Epithelial cell of prostate (primary cell): ENCODE measurements at places on chromosomes 5 and 9.

- no peak for DNase-seq
These were observed 2.1 kb upstream of the CFAP90 start for GRCh38 chr5:7852988-7853387.

DNA sequence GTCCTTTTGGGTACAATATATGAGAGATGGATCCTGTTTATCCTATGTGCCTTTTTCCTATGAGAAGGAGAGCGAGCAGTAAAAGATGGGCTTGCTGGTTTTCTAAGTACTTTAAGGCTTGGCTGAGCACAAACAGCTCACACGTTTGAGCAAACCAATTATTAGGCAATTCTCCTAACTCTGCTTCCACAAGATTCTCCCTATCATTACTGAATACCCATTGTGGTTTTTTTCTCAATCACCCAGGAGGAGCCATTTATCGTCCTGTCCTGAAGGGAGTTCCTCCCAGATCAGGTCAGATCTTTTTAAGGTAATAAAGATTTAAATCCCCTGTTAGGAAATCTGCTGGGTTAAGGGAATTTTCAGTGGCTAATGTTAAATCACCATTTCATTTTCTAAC, 19.4 kb upstream of the C1QTNF3 start:
- DNase-seq, result no peak

DNA sequence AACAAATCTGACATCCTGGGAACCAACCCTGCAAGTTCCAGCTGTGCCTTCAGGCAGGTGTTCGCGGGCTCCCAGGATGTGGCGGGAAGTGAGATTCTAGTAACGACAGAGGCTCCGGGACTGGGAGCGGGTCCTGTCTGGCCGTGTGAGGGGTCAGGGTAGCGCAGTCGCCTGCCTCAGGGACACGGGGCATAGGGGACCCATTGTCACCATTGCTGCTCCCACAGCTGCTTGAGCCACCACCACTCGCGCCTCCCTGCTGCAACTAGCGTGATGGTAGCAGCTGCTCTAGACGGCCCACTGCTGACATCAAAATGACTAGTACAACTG, 468.5 kb downstream of the CDH9 start:
- no peak for DNase-seq

DNA sequence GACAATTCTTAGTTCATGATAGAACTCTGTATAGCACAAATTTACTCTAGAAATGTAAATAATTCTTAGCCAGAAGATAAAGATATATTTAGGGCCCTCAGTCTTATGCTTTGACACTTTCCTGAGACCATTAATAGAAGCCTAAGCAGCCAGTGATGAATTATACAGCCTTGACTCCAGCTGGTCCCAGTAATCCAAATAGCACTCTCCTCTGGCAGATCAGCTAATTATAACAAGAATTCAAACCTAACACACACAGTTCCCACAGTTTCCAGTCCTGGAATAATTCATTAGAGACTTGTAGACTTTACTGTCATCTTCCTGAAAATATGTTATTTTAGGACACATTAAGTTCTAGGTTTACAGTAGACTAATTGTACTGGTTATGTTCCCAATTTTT, 50.4 kb downstream of the SHOC1 start:
- DNase-seq, result no peak

GRCh38 chr5:159198063-159199036, 11.0 kb downstream of the RNF145 start:
- DNase-seq, result no peak

GRCh38 chr9:137777761-137778160, 99.8 kb upstream of the CACNA1B start:
- no peak for DNase-seq

- DNase-seq, result no peak
These were observed 12.3 kb downstream of the PRR7 start for GRCh38 chr5:177458912-177459350.

- no peak for DNase-seq
These were observed 58.6 kb downstream of the ITGA1 start for GRCh38 chr5:52846182-52846842.

- DNase-seq, result no peak
These were observed 20.0 kb downstream of the GPBP1 start for GRCh38 chr5:57193757-57194413.

- no peak for DNase-seq
These were observed 309.4 kb downstream of the KDM4C start for GRCh38 chr9:7067169-7067568.

GRCh38 chr5:72006361-72006760, 100.9 kb upstream of the MAP1B start:
- no peak for DNase-seq

DNA sequence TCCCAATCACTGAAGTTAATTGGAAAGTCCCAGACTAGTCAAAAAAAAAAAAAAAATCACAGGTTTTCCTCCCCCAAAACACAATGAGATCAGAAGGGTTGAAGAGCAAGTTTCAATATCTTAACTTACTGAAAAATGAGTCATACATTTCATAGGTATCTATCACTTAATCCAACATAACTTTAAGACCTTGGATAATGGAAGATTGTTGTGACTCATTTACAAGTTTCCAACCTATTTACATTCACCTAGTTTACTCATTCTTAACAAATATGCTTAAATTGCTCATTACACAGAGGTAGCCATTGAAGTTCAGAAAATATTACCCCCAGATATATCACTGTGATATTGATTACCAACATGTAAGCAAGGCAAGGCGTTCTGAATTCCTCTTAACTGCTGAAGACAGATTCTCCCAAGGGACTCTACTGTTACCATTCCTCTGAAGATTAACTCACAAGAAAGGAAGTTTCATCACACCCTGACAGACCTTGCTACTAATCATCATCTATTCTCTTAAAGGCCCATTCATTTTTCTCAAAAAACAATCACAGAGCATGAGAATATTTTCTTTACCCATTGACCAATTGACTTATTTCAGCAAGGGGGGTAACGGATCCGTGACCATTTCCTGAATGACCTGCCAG, 563.8 kb downstream of the TLE1 start:
- DNase-seq, result peak; percentile 81

- DNase-seq, result no peak
These were observed 135.2 kb upstream of the SLC24A2 start for GRCh38 chr9:19924080-19924479.

DNA sequence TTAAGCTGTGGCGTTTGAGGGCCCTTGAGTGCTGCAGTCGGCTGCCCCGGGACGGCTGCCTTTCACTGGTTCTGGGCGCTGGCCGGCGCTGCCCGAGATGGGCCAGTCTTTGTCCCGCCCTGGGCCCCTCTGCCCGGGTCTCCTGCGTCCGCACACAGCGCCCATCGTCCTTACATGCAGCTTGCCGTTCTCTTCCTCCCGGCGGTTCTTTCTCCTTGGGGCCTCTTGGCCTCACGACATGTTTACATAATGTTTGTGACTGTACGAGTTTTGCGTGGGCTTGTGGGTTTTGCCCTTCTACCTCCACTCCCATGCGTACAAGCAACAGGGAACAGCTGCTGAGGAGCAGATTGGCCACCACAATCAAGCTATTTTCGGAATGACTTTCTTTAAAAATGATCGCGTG, 618 bp downstream of the TNPO1 start:
- no peak for DNase-seq

DNA sequence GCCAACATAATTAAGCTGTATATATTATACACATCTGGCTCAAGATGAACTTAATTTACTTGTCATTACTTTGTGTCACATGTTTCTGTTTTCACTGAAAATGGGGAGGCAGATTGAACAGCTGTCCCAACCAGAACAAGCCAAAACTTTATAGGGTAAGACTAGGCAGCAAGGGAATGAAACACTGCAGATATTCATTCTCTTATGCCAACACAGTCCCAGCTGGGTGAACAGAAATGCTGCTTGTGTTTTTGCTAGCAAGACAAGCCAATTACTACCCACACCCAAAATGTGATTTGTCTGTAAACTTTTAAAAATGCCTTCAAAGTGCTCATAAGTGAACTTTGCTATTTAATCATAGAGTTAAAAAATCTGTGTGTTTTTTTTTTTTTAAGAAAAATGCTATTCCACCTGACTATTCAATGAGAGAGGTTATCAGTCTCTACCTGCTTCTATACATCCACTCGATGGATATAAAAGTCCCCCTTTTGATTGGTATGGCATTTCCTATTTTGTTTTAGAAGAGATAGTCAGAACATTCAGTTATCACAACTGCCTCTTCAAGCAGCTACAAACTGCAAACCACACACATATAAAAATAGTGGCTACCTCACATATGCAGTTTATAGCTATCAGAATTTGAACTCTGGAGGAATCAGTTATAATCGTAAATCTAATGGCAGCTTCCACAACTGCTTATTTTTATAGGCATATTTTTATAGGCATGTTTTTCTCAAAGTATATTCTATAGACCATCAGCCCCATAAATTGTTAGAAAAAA, 91.9 kb upstream of the PPP1R2B start:
- DNase-seq, result no peak
